ENCODE measurements at places on chromosomes 1 and 21.

DNA sequence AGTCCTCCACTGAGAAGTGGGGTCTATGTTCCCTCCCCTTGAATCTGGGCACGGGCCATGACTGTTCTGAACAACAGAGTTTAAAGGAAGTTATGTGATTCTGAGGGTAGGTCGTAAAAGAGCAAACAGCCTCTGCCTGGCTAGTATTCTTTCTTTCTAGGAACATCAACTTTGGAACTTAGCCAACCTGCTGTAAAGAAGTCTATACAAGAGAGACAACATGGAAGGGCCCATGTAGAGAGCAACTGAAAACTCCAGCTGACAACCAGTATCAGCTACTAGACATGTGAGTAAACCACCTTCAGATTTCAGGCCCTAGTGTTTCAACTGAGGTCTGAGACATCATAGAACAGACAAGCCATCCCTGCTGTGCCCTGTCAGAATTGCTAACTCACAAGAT is 7.5 kb downstream of the SELENOF start:
- DNase-seq, result peak; percentile 51

GRCh38 chr1:214491468-214492146 is 59.8 kb downstream of the PTPN14 start:
- DNase-seq, result no peak

DNA sequence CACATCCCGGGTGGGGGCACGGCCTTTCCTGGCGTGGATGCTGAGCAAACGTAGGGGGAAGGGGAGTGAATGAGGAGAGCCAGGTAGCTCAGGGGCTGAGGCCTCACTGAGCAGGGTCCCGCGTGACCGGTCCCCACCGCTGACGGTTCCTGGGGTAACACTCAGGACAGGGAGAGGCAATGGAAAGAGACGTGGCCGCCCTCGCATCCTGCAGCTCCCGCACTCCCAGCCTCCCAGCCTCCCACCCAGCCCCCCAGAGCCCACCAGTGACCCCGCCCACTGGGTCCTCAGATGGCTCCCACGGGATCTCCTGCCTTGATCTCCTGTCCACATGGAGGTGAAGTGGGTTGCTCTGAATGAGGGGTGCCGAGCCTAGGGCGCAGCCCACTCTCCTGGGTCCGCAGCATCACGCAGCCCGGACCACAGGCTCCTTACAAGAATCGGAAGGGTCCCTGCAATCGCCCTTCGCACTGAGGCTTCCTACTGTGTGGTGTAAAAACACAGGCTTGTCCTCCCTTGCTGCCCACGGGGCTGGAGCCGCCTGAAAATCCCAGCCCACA is 2.4 kb downstream of the TSPEAR start:
- no peak for DNase-seq

GRCh38 chr1:1833456-1833855 is 55.2 kb upstream of the NADK start:
- DNase-seq, result no peak

- DNase-seq, result no peak
Observed at GRCh38 chr1:23221107-23221506, 3.8 kb upstream of the HTR1D start.

DNA sequence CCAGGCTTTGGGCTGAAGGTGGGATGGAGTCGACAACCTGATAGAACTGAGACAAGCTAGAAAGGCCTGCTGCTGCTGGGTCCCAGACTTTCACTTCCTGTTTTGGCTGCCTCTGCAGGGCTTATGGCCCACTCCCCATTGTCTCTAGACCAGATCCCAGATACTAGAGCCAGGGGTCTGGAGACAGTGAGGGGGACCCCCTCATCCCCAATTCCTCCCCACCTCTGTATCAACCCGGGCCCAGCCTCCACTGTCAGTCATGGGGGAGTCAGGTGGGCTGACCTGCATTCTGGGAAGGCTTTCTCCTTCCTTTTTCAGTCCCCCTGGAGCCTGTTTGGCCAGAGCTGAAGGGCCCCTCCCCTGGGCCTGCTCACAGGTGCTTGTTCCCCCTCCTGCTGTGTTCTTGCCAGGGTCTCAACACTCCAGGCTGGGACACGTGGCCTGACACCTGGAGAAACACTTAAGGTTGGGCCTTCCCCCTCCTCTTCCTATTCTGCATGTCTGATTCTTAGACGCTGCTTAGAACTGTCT is 18.0 kb upstream of the ETV3L start:
- DNase-seq, result no peak

GRCh38 chr1:234230414-234230862 is 142.8 kb upstream of the COA6 start:
- peak; percentile 96 for DNase-seq

- peak; percentile 64 for DNase-seq
Observed at GRCh38 chr1:63804829-63805484, 31.1 kb downstream of the ROR1 start.

DNA sequence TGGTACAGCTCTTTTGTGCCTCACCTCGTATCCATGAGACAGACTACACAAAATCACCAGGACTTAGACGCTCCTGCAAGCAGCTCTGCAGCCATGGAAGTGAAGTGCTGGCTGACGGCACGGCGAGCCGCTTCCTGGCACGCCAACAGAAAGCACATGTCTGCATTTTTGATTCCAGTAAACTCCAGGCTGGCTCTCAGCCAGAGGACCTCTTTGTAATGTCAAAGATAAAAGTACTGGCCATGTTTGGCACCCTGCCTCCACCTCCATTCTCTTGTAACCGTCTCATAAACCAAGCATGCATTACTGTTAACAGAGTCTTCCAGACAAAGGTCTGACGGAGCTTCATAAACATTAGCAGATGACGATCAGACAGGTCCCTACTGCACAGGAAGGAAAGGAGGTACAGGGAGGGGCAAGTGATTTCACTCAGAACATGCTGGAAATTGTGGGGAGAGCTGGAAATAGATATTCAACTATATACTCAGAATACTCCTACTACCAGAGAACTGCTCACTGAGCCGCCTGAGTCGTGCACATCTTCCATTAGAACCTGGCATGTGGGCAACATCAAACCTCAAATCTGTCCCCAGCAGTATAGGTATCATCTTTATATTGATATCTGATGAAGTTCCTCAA is 632.0 kb downstream of the SMYD3 start:
- DNase-seq, result peak; percentile 97

DNA sequence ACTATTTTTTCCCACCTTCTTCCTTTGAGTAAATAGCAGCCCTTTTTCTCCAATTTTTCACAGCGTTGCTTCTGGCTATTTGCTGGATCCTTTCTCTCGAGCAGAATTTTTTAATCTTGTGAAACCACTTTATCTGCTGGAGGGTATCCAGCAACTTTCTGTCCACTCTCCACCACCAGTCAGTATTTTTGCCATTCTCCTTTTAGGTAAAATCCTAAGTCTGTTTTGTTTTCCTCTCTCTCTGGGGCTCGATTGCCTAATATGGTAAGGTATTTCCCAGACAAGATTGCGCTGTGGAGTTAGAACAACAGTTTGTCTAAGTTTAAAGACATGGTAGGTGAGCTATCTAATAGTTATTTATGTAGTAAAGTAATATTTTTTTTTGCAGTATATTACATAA is 156.9 kb downstream of the PPP1R12B start:
- no peak for DNase-seq

GRCh38 chr1:29986986-29987385 is 736.4 kb downstream of the MATN1 start:
- no peak for DNase-seq

DNA sequence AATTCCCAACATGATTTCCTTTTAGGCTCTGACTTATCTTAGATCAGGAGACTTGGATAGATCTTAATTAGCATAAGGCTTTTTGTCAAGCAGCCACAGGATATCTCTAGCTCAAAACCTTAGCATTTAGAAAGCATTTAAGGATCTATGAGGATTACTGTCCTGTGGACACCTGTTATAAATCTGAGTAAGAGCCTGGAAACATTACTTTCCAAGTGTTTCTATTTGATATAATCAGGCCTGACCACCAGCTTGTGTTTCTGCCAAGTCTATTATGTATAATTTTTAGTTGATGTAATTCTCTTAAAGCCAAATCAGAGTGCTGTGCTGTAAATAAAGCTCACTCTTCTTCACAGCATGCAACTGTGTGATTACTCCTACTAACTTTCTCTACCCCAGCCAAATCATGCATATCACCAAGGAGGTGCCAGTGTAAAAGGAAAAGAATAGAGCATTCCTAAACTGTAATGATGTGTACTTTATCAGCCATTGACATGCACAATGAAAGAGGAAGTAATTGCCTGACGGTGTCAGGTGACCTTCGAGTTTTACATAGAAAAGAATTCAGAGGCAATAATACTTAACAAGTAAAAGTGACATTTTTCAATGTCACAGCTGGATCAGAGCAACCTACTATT is 309.9 kb upstream of the PRMT6 start:
- peak; percentile 83 for DNase-seq

DNA sequence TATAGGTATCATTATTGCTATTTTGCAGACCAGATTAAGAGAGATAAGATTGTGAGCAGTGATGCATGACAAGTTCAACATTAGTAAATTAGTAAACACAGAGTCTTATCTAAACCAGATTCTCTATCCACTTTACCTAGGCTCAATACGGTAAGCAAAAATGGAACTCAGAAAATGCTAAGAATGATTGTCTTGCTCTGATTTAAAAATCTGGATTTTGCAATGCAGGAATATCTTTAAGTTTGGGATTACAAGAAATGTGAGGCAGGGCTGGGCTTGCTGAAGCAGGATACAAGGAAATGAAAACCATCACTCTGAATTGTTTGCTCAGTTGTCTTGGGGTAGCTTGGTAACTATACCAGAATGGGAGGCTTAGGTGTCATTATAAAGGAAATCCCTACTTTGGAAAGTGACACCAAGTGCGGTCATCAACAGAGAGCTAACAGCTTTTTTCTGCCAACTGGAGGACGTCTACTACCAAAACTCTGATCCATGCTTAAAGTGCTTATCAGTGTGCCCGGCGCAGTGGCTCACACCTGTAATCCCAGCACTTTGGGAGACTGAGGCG is 332.7 kb upstream of the RUNX1 start:
- peak; percentile 7 for DNase-seq

DNA sequence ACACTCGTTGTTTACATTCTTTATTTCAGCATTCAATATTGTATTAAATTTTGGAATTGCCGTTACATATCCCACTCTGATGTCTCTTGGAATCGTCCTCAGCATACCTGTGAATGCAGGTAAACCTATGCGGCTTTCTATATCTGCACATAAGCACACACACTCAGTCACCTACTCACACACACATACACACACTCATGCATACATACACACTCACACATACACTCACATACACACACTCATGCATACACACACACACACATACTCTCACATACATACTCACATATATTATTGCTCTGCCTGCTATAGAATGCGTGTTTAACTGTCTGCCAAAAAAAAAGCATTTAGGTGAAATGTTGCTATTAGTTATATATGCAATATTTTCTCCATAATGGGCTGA is 53.2 kb upstream of the COA6 start:
- DNase-seq, result no peak

- no peak for DNase-seq
Observed at GRCh38 chr1:59143811-59144210, 153.1 kb upstream of the FGGY start.

DNA sequence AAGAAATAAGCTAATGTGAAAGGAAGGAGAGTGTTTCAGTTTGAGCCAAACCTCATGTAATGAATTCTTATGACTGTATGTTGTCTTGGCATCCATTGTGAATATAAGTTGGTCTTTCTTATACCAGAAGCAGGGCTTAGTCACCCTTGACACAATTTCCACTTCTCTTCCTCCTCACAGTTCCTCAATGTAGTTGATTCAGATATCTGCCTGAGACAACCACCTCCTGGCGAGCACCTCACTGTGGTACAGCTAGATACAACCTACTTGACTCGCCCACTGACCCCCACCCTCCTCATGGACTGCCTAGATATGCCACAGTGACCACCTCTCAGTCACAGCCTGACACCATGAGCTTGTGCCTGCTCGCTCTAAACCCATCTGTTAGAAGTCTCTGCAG is 45.6 kb downstream of the KYAT3 start:
- no peak for DNase-seq

DNA sequence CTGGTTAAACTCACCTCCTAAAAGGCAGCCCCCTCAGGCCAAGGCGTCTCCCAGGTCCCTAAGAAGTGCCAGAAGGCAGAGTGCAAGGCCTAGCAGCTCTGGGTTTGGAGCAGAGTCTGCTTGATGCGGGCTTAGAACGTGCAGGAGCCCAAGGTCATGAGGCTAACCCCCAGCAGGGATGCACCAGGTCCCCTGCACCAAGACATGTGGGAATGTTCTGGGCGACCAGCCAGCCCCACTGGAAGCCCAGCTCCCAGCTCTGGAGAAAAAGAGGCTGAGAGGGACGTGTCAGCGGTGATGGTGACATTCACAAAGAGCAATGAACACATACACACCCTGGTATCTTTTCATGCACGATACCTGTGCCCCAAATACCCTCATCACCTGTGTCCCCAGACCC is 5.1 kb downstream of the LRRN2 start:
- DNase-seq, result peak; percentile 65

DNA sequence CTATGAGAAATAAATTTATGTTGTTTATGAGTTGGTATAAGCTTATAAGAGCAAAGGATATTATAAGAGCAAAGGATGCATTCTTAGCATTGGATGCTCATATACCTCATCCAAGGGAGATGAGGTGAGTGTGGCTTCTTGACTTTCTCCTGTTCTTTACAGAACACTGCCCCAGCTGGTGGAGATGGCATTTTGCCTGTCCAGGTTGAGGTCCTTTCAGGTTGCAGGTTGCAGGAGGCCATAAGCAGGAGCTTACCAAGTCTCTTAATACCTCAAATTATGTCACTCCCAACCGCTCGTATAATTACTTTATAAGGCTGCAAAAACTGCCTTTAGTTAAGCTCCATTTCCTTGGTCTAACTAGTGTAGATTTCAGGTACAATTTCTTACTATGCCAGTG is 66.7 kb downstream of the RPE65 start:
- no peak for DNase-seq

GRCh38 chr1:91889717-91890459 is 3.9 kb upstream of the TGFBR3 start:
- no peak for DNase-seq

DNA sequence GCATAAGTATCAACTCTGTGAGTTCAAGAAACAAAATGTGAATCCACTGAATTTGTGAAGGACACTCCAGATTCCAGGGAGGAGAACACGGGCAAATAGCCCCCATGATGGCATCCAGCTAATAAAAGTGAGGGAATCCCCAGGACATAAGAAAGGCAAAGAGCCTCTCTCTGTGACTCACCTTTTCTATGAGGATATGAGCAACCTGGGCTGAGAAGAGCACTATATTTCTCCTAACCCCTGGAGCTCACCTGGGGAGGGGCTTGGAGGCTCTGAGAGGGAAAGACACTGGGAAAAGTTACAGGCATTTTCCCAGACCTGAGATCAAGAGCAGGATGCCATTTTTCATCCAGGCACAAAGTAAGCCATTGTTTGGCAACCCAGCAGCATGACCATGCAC is 1298.8 kb downstream of the PLA2G4A start:
- DNase-seq, result no peak

- no peak for DNase-seq
Observed at GRCh38 chr1:67256291-67257172, 51.1 kb upstream of the IL12RB2 start.

GRCh38 chr1:22709227-22709626 is 1.4 kb upstream of the EPHB2 start:
- peak; percentile 19 for DNase-seq

Measured in NCI-H69 (cell line).